Cortex of kidney (tissue), 1 donor: ENCODE measurements at places on chromosomes 6 and 20.

DNA sequence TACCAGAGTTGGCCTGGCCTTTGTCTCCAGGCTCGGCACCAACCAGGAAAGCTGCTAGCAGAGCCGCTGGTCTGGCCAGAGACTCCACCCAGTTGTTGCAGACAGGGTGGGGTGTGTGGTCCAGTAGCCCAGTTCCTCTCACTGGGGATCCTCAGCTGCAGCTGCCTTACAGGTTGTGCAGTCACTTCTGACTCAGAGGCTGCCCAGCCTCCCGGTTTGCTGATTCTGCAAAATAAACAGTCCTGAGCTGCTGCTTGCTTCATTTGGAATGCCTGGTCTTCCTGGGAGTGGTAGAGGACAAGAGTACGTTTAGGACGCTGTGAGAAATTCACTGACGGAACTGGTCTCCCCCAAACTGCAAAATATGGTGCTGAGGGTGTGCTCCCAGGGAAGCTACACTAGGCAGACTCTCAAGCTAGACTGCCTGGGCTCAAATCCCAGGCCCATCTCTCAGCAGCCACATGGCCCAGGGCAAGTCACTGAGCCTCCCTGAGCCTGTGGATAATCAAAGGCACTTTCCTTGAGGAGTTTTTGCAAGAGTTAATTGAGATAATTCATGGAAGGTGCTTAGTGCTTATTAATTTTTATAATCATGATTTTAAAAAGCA is 246.1 kb downstream of the TFAP2C start:
- no peak for DNase-seq

GRCh38 chr6:69894578-69895347 is 28.4 kb downstream of the COL19A1 start:
- no peak for DNase-seq

DNA sequence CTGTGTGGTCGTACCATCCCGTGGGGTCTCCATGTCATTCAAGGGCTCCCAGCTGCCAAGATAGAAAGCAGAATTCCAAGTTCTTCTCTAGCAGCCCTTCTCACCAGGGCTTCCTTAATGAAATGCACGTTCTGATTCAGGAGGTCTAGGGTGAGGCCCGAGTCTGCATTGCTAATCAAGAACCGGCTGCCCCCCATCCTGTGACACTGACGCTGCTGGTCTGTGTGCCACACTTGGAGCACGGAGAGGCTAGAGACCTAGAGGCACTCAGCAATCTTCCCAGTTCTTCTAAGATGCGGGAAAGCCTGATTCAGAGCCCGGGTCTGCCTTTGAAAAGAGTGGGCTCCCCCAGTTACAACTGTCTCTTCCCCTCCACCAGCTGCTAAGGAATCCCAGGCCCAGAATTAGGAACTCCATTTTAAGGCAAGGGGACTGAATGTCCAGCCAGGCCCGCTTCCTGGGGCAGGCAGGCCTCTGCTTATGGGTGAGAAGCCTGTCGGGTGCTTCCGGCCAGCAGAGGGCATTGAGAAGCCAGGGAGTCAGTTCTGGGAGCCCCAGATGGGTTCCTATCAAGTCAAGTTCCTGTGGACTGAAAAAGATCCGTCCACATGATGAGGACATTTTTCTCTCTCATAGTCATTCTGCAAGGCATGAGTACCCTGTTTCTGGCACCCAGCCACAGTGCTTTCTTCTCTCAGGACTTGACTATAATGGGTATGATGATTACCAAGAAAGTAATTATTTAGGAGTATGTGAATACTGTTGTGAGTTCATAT is 69.8 kb upstream of the RIN2 start:
- no peak for DNase-seq

GRCh38 chr6:34359418-34360158 is 32.9 kb downstream of the NUDT3 start:
- no peak for DNase-seq

GRCh38 chr6:149918151-149918905 is 4.6 kb downstream of the RAET1G start:
- no peak for DNase-seq

DNA sequence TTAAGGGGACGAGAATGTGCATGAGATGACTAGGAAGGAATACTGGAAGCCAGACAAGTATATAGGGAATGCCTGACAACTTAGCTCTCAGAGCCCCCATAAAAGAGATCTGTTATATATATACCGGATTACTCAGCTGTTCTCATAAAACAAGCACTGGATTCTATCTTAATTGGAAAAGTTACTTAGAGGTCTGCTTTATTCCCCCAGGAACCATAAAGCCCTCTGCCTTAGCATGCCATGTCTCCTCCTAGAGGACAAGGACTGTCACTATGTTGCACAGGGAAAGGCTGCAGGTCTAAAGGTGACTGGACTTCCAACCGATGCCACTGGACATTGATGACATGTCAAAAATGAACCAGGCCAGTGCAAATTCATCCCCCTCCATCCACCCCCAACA is 6.4 kb downstream of the EXOC2 start:
- DNase-seq, result no peak

DNA sequence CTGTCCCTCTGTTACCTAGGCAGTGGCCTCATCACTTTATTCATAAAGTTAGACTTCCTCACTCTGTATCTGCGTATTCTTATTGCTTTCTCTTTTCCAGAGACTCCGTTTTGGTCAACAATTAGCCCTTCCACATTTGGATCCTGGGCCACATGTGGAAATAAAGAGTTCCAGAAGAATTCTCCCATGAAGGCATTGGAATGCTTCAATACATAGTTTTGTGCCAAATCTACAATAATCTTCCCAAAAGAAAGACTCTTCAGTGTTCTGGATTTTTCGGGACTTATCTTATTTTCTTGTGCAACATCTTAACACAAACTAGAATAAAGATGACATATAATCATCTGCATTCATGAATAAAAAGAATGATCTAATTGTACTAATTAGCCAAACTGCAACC is 187.7 kb upstream of the BMP2 start:
- DNase-seq, result no peak

GRCh38 chr20:46905364-46906125 is 10.9 kb downstream of the EYA2 start:
- no peak for DNase-seq

DNA sequence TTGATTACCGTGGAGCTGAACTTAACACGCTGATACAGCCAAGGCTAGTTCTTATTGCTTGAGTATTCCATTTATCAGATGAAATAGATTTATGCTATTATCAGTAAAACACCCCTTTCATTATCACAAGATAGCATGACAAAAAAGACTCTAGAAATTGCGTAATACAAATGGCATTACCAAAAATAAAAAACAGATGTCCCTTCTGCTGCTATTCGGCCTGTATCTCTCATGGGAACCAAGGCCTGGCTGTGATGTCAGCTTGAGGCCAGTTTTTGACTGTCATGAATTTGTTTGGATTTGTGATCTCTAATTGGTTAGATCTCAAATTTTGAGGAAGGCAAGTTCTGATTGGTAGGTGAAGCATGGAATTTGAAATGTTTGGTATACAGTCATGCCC is 25.2 kb downstream of the MEI4 start:
- no peak for DNase-seq

- DNase-seq, result no peak
These were observed 25.4 kb downstream of the TTLL2 start for GRCh38 chr6:167350275-167350696.

DNA sequence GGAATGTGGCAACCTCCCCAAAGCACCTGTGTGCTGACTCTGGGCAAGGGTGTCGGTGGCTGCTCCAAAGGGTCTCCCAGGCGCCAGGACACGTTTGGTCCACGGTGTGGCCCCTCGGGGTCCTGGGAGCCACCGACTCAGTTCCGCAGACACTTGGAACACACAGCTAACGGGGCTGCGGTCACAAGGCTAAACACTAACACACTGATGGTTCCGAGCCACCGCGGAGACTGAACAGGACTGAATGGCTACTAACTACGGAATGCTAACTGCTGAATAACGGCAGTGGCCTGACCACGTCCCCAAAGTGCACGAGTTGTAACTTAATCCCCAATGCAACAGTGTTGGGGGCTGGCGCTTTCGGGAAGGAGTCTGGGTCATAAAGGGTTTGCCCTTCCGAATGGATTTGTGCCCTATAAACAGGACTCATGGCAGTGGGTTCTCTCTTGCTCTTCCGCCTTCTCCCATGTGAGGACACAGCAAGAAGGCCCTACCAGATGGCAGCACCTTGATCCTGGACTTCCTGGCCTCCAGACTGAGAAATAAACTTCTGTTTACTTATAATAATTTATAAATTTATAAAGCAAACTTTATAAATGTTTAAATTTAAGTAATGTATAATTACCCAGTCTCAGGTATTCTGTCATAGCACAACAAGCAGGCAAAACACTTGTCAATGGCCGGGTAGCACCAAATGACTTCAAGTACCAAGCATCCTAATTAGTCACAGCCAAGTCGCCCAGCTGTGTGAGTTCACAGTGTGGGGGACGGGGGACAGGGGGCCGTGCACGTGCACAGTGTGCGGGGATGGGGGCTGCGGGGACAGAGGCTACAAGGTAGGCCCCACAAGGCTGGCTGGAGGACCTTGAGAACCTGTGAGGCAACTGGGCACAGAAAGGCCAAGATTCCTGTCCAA is 2.3 kb upstream of the EEF1A2 start:
- DNase-seq, result no peak

GRCh38 chr6:44650947-44651346 is 263.4 kb downstream of the CDC5L start:
- DNase-seq, result no peak

DNA sequence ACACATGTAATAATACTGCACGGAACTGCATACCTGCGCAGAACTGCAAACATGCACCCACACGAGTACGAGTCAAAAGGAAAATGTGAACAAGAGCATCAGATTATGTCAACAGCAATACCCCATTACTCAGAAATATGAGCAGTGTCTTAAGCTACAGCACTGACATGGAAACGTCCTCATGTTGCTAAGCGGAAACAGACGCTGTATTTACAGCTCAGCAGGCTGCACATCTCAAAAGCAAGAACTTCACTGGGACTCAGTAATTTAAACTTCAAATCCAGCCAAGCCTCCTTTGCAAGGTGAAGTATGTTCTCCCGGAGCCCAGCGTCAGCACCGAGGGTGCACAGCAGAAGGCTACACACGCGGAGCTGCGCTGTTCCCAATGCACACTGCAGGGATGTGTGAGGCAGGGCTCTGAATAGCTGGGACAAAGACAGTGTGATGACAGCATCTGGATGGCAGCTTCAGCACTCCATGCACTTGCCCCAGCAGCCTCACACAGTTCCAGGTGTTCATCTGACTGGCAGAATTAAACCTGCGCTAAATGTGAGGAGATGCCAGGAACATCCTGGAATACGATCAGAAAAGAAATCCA is 202.8 kb downstream of the WDR27 start:
- no peak for DNase-seq

DNA sequence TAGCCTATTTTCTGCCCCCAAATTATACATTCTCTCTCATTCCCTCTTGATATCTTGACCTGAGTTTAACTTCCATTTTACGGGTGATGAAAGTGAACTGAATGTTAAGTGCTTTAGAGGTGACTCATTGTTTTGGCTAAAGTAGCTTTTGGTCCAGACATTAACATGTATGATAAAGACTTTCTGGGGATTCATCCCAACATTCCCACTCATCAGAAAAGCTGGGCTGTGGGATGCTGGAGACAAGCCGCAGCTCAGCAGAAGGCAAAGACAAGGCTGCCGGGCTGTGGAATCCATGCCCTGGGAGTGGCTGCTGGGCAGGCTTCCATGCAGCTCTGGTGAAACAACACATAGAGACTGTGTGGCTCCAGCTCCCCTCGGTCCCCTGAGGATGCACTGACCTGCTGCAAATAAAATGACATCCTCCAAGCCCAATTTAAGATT is 89.9 kb upstream of the SYNDIG1 start:
- no peak for DNase-seq

DNA sequence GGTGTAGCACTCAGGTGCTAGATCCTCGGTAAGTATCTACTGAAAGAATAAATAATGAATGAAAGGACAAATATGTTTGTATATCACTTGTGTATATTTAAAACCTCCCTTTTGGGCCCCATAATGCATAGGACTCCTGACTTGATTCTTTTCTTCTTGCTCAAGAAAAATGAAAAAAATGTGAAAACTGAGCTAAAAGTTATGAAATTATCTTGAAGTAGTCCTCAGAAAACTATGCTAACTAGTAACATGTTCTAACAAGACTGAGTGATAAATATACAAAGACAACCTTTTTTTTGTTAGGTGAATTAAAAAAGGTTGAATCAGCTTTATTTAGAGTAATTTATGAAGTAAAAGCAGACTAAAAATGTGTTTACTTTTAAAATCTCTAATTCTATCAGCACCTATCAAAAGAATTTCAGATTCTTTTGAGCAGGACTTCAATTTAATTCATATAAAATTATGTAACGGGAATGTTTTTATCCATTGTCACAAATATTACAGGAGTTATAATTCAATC is 247.8 kb upstream of the JAG1 start:
- DNase-seq, result no peak

DNA sequence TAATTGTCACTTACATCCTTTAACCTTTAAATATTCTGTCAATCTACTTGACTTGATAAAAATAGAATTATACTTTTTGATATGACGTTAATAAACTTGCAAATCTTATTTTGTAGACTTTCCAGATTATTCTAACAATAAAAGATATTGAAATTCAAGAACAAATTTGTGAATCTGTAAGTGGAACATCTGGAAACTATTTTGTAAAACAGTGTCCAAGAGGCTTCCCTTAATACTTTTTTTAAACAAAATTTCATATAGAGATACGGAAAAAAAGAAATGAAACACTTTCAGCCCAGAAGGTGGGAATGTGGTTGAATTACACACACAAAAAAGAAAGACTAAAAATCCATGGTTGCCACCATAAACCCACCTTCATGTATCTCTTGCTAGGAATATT is 174.4 kb downstream of the COL19A1 start:
- DNase-seq, result no peak

GRCh38 chr20:25076201-25076600 is 5.7 kb downstream of the VSX1 start:
- DNase-seq, result no peak

DNA sequence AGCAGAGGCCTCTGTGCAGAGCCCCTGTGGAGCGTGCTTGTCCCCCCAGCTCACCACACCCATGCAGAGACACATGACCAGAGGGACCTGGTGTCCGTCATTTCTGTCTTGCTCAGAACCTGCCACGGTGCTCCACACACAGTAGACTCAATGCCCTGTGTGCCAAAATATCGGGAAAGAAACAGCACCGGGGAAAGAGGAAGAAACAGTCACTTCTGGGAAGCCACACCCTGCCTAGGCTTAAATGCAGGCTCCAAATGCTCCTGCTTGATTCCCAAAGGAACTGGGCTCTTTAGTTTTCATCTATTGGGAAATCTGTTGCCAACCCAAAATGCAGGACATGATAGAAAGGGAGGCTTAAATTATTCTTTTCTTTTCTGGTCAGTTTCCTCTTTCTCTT is 503.9 kb downstream of the CD83 start:
- DNase-seq, result no peak
